Non-pigmented ciliary epithelial cell (primary cell): ENCODE measurements at places on chromosomes 12 and 14.

- DNase-seq, result no peak
Observed at GRCh38 chr12:47549258-47549657, 156.6 kb downstream of the RPAP3 start.

GRCh38 chr14:99772371-99773283 is 20.6 kb upstream of the EML1 start:
- DNase-seq, result no peak

GRCh38 chr12:70254846-70255245 is 11.6 kb downstream of the CNOT2 start:
- DNase-seq, result no peak

DNA sequence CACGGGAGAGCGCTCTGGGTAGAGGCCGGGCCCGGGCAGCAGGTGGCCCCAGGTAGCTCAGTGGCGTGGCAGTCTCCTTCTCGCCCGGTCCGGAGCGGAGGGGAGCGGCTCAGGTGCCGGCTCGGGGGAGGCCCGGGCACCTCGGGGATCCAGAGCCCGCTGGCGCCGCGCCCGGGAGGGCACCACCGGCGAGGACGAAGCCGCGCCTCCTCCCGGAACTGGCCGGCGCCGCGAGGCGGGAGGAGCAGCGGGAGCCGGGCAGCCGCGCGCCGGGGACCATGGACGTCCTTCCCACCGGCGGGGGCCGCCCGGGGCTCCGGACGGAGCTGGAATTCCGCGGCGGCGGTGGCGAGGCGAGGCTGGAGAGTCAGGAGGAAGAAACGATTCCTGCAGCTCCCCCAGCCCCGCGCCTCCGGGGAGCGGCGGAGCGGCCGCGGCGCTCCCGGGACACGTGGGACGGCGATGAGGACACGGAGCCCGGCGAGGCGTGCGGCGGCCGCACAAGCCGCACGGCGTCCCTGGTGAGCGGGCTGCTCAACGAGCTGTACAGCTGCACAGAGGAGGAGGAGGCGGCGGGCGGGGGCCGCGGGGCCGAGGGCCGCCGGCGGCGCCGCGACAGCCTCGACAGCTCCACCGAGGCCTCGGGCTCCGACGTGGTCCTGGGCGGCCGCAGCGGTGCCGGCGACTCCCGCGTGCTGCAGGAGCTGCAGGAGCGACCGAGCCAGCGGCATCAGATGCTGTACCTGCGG is 21.5 kb upstream of the GNS start:
- no peak for DNase-seq

- DNase-seq, result peak; percentile 70
Observed at GRCh38 chr12:76866726-76867125, 12.1 kb downstream of the CSRP2 start.

DNA sequence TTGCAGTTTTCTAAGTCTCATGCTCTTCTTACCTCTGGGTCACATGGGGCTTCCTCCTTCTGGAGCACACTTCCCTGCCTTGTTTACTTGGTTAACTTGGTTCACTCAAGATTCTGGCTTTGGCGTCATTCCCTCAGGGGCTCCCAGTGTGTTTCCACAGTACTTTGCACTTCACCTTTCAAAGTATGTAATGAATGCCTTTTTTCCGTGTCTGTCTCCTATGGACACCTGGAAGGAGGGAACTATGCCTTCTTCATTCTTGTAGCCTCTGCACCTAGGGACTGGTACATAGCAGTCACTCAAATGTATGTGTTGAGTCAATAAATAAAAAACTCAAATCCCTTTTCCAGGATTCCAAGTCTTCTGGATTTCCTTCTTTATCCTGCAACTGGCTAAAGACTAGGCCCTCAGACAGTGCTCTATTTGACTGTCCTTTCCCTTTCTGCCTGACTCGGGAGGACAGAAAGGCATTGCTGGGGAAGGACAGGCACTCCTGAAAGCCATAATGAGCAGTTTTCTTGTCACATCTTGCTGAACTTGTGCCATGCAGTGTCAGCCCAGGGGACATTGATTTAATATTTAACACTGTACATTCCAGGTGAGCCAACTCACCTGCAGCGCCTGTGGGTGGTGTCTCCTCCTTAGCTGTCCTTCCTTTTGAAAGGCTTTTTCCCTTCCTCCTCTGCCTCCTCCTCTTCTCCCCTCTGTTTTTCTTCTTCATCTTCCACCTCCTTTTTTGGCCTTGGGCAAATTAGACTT is 12.8 kb downstream of the MYRFL start:
- DNase-seq, result no peak
